ENCODE measurements at places on chromosomes 1 and 21.
A peak's percentile ranks its signal among the peaks of the same experiment; 100 is the strongest.

DNA sequence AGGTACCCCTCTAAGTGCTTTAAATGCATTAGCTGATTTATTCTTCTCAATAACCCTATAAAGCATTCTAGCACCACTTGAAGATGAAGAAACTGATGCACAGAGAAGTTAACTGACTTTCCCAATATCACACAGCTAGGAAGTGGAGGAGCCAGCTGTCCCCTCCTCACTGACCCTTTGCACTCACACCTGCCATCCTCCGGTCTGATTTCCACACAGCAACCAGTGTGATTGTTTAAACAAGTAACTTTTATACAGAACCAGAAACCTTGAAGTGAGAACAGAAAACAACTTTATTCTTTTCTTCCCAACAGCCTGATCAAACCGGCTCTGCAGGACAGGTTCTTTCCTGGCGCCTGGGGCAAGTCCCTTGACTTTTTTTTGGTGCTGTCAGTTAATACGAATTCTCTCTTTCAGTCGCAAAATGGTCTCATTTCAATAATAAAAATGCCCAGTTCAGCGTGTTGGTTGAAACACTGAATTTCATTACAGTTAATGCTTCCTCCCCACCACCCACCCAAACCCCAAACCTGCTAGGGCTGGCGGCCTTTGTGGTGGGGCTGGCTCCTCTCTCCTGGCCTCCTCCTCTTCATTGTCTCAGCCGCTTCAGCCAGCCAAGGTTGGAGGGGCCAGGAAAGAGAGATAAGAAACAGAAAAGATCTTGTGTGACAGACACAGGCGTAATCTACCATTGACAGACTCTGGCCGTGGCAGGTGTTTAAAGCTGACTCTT, 26.4 kb upstream of the EEIG2 start:
- no peak for DNase-seq

DNA sequence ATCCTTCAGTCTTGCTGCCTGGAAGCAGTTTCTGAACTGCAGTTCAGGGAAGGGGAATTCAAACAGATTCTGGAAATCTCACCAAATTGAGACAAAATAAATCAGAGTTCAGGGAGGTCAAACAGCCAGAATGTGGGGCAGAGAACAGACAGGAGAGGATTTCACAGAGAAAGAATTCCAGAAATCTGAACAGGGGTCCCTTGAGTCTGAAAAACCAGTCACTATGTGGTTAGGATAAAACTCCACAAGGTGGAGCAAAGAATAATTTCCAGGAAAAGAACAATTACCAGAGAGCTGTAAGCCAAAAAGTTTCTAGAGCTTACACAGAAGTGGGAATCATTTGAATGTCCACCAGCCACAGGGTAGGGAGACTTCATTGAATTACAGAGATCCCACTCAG, 84.7 kb downstream of the URB2 start:
- DNase-seq, result no peak

DNA sequence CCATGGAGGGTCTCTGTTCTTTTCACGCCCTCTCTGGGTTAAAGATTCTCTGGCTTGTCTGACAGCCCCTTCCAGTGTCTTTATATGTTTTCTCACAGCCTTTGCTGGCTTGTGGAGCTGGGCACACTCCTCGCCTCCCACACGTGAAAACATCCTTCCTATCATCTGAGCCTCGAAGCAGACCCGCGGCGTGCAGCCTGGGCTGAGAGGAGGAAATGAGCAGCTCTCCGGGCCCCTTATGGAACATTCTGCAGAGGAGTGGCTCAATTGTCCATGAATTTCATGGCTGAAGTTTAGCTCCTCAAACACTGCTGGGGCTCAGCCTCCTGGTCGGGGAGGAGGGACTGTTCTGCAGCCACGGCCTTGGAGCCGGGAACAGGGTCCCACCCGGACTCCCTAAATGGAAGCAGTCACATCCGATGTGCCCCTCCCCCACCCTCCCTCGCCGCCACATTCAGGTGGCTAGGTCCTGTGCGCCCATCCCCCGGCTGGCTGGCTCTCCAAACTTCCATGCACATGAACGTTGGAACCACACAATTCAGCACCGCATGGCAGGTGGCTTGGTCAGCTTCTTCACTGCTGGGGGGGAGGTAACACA, 15.1 kb upstream of the PDE9A start:
- DNase-seq, result no peak

GRCh38 chr1:215473943-215474342, 93.2 kb upstream of the KCTD3 start:
- no peak for DNase-seq

DNA sequence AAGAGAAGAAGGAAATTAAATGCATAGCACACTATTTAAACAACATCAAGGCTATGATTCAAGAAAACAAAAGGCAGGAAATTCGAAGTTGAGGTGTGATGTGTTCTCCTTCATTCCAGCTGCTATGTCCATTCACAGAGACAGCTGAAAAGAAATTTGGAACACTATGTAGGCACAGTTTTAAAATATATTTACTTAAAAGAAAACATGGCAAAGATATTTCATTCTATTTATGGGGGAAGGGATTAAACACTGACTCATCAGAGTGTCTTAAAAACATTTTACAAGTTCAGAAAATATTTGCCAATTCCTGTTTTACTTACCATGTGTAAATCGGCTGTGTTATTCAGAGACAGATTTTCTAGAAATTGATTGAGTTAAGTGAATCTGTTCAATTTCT, 39.4 kb upstream of the NGF start:
- no peak for DNase-seq

DNA sequence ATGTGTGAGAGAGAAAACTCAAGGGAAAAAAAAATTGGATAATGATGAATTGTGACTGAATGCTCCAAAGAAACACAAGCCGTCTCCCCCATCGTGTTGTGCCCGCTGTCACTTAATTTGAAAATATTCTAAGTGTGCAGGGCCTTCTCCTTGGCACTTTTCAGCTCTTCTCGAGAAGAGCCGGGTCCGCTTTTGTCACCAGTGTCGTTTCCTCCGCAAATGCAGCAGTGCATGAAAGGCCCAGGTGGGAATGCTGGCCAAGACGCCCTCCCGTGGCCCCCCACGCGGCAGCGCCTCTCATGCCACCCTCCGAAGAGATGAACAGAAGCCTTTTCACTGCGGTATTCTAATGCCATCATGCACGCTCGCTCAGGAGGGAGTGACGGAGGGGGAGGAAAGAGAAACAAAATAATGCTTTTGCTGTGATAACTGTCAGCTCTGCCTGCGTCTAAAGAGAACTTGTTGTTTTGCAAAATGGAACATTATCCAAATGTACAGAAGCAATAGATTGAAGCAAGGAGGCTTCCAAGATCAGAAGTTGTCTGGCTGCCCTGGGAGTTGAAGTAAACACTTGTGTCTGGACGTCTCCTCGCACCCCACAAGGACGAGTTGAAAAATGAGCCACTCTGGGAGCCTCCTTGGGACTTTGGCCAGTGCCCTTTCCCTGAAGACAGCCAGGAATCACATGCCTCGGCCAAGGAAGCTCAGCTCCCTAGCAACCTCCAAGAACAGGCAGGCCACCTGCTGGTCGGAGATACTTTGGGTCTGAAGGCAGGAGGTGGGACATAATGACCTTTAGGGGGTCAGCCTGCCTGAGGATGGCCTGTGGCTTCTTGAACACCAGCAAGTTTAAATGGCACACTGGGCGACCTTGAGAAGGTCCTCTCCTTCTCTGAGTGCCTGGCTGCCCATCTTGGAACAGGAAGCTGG, 166.1 kb upstream of the ZC3H12A start:
- DNase-seq, result no peak

DNA sequence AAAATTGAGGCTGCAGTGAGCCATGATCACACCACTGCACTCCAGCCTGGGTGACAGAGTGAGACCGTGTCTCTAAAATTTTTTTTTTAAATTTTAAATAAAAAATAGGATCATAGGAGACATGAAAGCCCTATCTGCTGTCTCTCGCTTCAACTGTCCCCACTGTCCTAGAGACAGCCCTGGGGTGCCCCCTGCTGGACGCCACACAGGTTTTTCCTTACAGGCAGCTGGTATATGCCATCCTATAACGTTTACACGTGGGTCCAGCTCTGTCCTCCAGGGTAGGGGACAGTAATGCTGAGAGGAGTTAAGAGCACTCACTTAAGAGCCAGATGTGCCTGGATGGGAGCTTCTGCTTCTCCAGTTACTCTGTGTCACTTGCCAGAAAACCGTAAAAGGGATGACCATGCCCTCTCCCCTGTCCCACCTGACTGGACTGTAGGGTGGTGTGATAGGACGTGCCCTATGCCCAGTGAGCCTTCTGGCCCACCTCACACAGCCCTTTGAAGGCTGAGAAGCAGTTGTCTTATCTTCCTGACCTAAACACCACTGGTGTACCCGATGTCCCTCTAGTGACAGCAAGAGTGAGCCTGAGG, 8.5 kb downstream of the FBXO2 start:
- peak; percentile 12 for DNase-seq

DNA sequence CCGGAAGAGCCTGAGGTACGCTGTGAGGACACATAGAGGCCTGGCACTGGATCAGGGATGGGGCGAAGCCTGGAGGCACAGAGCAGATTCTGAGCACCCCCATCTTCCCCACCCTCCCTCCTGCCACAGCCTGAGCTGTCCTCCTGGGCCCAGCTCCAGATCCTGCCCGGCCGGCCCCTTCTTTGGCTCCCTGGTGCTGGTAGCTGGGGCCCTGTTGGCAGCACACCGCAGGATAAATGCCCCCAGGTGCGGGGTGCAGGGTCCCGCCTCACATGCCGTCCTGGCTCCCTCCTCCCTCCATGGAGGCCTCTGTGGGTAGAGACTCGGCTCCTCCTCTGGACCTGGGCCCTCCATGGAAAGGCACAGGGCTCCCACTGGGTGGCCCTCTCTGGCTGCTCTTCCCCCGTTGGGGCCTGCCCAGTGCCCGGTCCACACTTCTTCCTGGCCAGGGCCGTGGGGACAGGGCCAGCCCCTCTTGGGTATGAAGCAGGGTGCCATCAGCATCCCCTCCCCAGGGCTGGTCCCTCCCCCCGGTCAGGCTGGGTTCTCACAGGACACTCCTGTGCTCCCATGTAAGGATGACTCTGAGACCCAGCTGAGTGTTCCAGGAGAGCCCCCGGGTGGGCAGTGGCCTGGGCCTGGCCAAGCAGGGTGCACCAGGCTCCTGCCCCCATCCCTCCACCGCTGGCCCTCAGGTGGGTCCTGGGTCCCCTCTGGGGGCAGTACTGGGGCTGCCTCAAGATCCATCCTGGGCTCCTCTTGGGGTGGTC, 1.1 kb upstream of the OBSCN start:
- DNase-seq, result no peak

DNA sequence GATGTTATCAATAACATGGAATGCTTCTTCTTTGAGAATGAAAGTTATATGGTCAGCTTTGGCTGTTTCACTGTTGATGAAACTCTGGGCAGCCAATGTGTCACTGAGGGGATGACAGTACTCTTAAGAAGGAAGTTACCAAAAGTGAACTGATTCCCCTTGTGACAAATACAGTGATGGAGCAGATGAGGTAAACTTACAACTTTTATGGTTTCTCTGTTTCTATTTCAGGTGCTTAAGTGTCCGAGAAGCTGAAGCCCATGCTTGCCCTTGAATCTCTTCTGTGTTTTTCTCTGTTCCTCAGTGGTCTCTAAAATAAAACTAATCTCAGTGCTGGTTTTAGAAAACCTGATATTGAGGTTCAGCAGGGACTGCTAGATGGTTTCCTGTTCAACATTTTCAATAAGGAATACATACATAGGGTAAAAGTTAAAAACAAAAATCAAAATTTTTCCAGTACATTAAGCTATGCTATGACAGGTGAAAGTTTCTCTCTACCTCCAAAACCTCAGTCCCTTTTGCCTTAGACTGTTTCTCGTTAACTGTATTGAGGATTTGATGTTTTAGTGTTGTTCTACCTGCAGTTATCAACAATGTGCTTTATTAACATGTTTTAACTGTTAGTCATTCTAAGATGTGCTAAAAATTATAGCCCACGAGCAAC, 454.4 kb upstream of the ADGRL4 start:
- no peak for DNase-seq

GRCh38 chr1:239493811-239494414, 107.5 kb downstream of the CHRM3 start:
- DNase-seq, result no peak
